Activated T-cell treated with anti-CD3 and anti-CD28 coated beads for 24 hours (primary cell): ENCODE measurements at places on chromosomes 5 and 9.

GRCh38 chr5:174354571-174354970 is 309.1 kb downstream of the NSG2 start:
- no peak for DNase-seq

- no peak for DNase-seq
Measured at GRCh38 chr9:4581861-4582565, 80.1 kb upstream of the PLPP6 start.

DNA sequence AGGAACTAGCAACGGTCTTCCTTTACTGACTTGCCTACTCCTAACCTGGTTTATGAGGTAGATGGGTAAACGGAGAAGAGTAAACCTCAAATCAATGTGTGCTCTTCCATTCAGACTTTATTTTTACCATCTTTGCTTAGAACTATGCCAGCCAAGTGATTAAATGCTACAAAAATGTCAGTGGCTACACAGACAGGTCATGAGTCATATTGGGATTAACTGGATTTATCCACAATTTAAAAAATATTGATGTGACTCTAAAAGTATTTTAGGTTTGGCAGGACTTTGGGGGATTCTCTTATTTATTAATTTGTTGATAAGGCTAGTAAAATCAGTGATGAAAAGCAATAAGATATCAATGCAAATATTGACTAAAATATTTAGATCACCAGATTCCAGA is 275.0 kb downstream of the PLK2 start:
- no peak for DNase-seq

GRCh38 chr9:96014078-96014477 is 138.6 kb downstream of the ERCC6L2 start:
- no peak for DNase-seq

DNA sequence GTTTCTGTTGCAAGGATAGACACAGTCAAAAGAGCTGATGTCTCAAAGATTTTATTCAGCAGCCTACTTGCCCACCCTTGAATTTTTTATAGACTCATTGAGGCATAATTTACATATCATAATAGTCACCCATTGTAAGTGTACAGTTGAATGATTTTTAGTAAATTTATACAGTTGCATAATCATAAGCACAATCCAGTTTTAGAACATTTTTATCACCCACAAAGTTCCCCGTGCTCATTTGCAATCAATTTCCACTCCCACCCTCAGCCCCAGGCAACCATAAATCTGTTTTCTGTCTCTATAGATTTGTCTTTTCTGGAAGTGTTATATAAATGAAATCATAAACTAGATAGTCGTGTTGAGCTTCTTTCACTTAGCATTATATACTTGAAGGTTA is 517.7 kb downstream of the TLE1 start:
- no peak for DNase-seq

DNA sequence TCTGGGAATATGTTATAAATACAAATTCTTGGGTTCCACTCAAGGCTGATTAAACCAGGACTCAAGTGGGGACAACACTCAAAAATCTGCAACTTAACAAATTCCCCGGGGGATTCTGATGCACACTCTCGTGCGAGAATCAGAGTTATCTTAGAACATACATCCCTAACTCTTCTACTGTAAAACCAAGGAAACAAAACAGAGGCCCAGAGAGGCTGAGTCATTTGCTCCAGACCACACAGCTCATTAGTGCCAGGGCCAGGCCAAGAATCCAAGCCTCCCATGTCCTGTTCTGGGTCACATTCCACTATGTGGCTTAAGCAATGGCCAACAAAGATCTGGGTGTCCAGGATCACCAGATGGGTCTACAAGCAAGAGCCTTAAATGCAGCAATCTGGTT is 166.0 kb downstream of the ADAMTS12 start:
- DNase-seq: no peak

DNA sequence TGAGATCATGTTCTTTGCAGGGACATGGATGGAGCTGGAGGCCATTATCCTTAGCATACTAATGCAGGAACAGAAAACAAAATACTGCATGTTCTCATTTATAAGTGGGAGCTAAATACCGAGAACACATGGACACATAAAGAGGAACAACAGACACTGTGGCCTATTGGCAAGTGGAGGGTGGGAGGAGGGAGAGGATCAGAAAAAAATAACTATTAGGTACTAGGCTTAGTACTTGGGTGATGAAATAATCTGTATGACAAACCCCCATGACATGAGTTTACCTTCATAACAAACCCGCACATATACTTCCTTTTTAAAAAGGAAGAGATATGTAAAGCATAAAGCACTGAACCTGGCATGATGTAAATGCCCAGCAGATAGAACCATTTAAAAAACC is 99.0 kb downstream of the MEGF10 start:
- no peak for DNase-seq
